ENCODE measurements at places on chromosomes 13 and 19. TPM values are rescaled to one million over a fixed set of nuclear protein-coding genes. Genes with fewer than 3 reads are reported as not detected.

Gene PEAK3
- total RNA-seq = 0.68 TPM

DNA sequence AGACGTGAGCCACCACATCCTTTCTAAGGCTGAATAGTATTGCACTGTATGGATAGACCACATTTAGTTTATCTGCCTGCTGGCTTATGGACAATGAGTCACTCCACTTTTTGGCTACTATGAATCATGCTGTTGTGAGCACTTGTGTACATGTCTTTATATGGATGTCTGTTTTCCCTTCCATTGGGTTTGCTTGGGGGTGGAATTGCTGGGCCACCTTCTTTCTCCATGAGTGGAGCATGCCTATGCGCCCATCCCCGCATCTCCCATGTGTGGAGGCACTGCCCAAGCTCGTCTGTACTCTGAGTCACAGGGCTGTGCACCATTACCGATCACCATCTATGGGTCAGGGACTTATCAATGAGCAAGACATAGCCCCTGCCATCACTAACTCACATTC is 127.2 kb upstream of the GJB6 start:
- DNase-seq = no peak

Gene DPP9
- 52.7 TPM for total RNA-seq

- no peak for DNase-seq
These were observed 144.6 kb downstream of the NBEA start for GRCh38 chr13:35086667-35087066.

Gene PCDH9
- 9.9 TPM for total RNA-seq

DNA sequence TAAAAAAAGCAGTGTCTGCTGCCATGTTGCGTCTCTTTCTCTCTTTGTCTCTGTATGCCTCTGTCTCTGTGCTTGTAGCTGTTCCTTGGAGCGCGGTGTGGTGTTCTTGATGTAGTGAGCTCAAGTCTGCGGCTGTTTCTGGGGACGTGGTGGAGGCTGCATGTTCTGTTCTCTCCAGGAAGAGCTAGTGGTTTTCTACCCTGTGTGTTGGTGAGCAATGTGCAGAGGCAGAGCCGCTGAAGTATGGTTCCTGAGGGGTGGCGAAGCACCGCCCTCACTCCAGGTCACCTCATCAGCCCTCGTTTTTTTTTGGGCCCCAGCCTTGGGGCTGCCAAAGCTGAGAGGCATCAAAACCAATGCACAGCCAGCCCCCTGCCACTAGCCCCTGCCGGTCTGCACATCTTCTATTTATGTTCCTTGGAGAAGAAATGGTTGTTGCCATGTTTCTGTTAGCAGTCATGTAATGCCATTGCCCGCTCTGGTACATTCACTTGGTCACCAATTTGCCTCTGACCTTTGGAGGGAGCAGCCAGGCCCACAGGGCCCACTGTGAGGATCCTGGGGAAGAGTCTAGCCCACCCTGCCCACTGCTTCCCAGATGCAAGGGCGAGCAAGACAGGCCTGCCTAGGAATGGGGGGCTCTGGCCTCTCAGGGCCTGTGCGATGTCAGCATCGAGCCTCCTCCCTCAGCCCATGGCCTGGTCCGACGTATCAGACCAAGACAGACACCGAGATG is 7.2 kb downstream of the HNRNPL start:
- DNase-seq = no peak

Gene VAV1
- total RNA-seq = 3.1 TPM

DNA sequence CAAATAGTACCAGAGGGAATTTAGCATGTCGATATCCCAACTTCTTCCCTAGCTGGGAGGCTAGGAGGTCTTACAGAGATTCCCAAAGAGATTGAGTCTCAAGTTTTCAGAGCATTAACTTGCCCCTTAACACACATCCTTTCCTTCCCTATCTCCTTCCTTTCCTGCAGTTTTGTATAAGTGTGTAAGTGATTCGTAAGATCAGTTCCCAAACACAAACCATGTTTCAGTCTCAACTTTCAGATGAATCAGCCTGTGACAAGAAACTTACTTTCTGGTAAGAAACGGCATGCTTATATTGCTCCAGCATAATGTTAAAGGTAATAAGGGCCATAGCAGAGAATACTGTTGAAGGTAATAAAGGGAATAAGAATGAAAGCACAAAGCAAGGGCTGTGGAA is 472.2 kb downstream of the LIG4 start:
- DNase-seq = no peak

Gene SIGLEC6
- total RNA-seq = 0.24 TPM

GRCh38 chr19:10193790-10194499 is 808 bp downstream of the DNMT1 start:
- peak; percentile 73 for DNase-seq

GRCh38 chr13:25920931-25921330 is 130.9 kb downstream of the SHISA2 start:
- DNase-seq = no peak

Gene MISP
- total RNA-seq = not detected

- DNase-seq = peak; percentile 71
These were observed 10.3 kb downstream of the SH3GL1 start for GRCh38 chr19:4390017-4390566.

Gene IFNL3
- total RNA-seq = not detected

GRCh38 chr13:40206241-40207000 is 460.0 kb downstream of the FOXO1 start:
- no peak for DNase-seq

Gene SLC17A7
- 1.8 TPM for total RNA-seq

GRCh38 chr13:98452851-98453843 is 123.8 kb downstream of the STK24 start:
- DNase-seq = no peak

GRCh38 chr13:33745370-33746324 is 72.3 kb upstream of the RFC3 start:
- DNase-seq = no peak

Measured in Right ventricle myocardium inferior (tissue), 1 donor.